ENCODE measurements at places on chromosomes 4 and X.

DNA sequence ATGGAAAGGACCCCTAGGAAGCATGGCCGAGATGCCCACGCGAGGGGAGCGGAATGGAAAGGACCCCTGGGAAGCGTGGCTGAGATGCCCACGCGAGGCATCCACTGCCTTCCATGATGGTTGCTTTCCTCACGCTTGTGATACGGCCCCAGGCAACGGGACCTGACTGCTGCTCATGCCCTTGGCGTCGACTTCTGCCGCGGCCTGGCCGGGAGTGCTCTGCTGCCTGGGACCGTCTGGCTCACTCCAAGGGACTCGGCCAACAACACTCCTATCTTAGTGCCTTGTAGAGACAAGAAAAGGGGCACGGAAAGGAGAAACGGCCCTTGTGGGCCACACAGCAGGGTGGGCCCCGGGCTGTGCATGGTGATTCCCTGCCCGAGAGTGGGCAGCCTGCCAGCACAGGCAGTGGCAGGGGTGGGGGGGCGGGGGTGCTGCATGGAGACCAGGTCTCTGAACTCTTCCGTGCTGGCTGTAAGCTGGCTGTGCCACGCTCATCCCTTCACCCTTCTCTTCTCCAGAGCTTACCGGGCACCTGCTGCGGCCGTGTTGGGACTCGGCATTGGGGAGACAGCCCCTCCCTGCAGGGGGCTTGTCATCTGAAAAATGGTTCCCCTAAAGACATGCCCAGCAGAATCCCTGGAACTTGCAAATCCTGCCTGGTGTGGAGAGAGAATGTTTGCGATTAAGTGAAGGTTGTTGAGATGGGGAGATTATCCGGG, 38.6 kb upstream of the HMX1 start:
- no peak for DNase-seq

- DNase-seq: no peak
These were observed 81.5 kb downstream of the SORCS2 start for GRCh38 chr4:7273738-7274297.

DNA sequence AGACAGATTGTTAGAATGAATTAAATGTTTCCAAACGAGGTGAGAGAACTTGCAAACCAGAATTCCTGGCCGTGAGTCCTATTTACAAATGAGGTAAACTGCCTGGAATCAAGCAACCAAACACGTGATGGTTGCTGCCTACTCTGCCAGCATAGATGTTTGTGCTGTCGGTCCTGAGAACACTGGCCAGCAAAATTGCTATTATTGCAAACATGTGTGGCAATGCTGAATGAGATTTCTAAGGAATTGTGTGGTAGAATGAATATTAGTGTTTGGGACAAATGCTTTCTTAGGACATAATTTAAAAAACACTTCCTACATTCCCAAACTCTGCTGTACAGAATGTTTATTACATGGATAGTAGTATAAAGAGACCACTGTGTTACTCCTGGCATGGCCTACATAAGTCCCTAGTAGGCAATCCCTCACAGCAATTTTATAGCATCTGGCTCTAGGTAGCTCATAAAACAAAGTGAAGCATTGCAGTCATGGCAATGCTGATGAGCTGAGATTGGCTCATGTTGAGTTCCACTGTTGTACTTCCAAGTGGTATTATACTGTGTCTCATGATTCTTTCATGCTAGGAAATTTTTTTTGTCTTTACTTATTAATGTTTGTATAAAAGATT, 605.2 kb upstream of the EPHA5 start:
- DNase-seq: peak; percentile 12

- no peak for DNase-seq
These were observed 1.5 kb downstream of the ALAS2 start for GRCh38 chrX:55029291-55029690.

Data from astrocyte of the spinal cord (primary cell).